ENCODE measurements at places on chromosomes 3 and 15. TPM values are rescaled to one million over a fixed set of nuclear protein-coding genes. Genes with fewer than 3 reads are reported as not detected.

The CDCP1 gene
- total RNA-seq = 5.6 TPM

DNA sequence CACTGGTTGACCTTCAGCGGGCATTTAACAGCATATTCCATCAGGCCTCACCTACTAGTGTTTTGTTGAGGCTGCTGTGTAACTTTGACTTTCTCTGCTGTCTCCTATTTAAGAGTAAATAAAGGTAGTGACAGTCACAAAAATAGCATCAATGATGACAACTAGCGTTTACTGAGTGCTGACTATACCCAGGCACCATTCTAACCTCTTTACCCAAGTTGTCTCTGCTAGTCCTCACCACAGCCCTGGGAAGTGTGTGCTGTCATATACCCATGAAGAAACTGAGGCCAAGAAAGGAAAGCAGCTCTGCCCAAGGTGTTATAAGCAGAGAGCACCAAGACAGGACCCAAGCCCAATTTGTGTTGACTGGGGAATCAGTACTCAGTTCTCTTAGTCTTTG, 286.4 kb upstream of the CTDSPL start:
- no peaks in the 10 kb centered on the region for H3K27me3 ChIP-seq
- no peak overlapping the region for H3K27ac ChIP-seq
- H3K4me3 ChIP-seq = no peak overlapping the region
- no peaks in the 10 kb centered on the region for H3K4me1 ChIP-seq
- H3K36me3 ChIP-seq = no peaks in the 10 kb centered on the region

- H3K27me3 ChIP-seq = no peaks in the 10 kb centered on the region
- DNase-seq = no peak
- no peak overlapping the region for H3K27ac ChIP-seq
- no peak overlapping the region for H3K4me3 ChIP-seq
- peaks cover 11% of the 10 kb centered on the region for H3K4me1 ChIP-seq
Observed at GRCh38 chr15:38847666-38848065, 283.1 kb upstream of the RASGRP1 start.

DNA sequence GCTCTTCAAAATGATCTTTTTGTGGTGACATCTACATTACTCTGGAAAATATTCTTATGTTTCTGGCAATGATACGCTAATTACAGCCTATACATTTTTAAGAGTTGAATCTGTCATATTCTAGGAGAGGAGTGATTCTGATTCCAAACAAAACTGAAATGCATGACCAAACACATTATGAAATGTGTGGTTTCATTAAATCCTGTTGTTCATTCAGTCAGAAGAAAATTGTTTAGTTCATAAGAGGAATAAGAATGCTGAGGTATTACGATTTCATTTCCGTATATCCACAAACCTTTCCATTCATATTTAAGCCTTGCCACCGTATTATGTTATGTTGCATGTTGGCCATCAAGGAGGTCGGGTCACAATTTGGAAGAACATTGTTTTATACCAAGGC, 345.1 kb downstream of the FEZF2 start:
- no peak for DNase-seq
- H3K4me3 ChIP-seq = no peak overlapping the region
- no peaks in the 10 kb centered on the region for H3K4me1 ChIP-seq
- H3K36me3 ChIP-seq = no peaks in the 10 kb centered on the region
- H3K27me3 ChIP-seq = no peaks in the 10 kb centered on the region

DNA sequence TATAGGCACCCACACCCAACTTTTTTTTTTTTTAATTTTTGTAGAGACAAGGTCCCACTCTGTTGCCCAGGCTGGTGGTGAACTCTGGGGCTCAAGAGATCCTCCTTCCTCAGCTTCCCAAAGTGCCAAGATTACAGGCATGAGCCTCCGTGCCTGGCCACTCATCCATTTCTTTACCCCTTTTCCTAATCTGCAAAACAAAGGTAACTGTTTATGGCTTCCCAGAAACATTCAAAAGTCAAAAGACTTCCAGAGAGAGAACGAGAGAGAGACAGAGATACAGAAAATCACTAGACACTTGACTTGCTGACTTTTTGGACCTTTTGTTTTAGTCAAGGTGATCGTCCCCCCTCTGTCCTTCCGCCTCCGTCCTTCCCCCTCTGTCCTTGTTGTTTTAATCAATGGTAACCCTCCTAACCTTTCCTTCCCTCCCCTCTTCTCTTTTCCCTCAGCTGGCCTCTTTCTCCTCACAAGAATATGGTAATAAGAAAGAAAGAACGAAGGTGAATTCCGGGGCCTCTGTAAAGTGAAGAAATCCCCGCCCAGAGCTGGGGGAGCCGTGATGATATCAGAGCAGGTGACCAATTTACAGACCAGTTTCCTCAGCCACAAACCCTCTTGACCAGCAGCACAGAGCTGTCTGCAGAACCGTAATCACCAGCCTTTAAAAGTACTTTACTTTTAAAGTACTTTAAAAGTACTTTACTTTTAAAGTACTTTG, 21.9 kb downstream of the KLHL6 start:
- no peak overlapping the region for H3K27ac ChIP-seq
- H3K4me1 ChIP-seq = no peaks in the 10 kb centered on the region
- H3K4me3 ChIP-seq = no peak overlapping the region
- no peak for DNase-seq
- no peaks in the 10 kb centered on the region for H3K36me3 ChIP-seq
